ENCODE measurements at places on chromosomes 13 and 19. TPM values are rescaled to one million over a fixed set of nuclear protein-coding genes. Genes with fewer than 3 reads are reported as not detected.

DNA sequence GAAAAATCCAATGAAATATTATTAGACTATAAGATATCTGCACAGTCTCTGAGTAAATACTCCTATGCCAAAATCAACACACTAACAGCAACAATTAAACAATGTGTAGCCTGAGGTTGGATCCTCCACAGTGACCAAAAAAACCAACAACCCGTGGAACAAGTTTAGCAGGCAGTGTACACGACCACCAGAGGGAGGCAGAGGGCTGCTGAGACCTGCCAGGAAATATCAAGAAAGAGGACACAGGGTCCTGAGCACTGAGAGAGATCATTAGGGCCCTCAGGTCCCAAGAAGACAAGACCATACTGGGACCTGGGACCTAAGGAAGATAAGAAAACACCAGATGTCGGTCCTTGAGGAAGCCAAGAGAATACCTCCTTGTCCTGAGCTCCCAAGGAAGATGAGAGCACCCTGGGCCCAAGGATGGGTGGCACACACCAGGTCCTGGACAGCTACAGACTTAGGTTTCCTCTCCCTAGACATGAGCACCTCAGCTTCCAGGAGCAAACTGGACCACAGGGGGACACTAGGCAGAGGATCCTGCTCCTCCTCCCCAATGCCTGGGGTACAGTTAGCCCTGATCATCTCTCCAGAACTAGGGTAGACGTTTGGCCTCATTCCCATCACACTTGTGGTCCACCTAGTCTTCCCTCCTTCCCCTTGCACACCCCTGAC lies 822 bp upstream of the ZNF274 start:
- no peak for DNase-seq

DNA sequence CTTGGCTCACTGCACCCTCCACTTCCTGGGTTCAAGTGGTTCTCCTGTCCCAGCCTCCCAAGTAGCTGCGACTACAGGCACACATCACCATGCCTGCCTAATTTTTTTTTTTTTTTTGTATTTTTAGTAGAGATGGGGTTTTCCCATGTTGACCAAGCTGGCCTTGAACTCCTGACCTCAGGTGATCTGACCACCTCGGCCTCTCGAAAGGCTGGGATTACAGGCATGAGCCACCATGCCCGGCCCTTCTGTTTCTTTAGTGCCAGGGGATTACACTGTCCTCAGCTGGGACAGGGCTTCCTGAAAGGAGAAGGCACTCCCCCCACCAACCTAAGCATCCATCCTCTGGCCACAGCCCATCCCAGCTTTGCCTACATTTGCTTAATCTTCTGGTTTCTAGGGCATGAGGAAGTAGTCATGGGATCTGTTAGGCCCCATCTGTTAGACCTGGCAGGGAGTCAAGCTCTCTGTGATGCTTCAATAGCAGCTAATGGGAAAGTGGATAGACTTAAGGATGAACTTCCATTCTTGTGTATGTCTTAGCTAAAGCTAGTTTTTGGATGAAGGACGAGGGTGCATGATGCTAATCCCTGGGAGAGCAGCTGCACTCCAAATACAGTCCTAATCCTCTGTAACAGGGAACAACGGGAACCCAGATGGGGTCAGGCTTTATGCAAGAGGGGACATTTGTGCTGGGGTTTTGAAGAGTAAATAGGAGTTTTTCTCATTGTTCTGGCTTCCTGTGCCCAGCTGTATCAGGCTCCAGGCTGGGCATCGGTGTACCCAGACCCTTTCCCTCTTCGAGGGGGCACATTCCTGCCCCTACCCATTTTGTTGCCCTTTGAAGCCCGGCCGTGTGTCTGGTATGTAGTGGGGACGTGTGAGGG lies 2.6 kb downstream of the VAV1 start:
- no peak for DNase-seq

- DNase-seq = no peak
Measured at GRCh38 chr19:9008667-9009066, 1.5 kb downstream of the MUC16 start.

LIM2 gene
- not detected for total RNA-seq
